ENCODE measurements at places on chromosomes 3 and 15.

DNA sequence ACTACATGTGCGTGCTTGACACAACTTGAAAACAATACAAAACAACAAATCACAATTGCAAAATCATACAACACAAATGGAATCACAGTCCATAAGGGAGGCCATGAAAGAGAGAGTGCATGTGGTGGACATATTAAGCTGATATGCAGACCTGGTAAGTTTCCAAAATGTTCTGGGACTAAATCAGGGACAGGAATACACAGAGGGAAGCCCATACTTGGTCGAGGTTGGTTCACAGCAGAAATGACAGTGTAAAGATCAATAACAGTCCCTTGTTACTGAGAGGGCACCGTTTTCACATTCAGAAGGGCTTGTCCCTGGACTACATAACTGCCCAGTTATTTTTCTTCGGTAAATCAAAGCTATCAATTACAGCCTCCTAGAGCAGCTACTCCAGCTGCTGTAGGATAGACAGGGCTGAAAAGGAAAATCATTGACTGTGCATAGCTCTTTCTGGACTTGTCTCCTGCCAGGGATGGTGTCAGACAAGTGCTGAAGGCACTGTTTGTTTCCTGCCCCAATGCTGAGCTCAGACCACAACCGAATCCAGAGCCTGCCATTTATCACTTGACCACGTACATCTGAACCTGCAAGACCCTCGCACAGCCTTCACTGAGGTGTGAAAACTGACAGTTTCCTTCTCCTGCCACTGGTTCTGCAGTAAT, 79.5 kb upstream of the KCNMB2 start:
- no peak for DNase-seq

DNA sequence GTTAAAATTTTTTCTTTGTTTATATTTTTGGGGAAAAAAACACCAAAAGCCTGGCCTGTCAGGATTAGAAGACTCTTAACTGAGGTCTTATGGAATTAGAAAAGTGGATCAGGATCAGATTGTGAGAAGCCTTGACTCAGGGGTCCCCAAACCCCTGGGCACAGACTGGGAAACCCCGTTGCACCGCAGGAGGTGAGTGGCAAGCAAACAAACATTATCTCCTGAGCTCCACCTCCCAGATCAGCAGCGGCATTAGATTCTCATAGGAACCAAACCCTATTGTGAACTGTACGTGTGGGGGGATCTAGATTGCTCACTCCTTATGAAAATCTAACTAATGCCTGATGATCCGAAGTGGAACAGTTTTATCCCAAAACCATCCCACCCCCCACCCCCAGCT, 117.2 kb downstream of the TCF12 start:
- DNase-seq = no peak

DNA sequence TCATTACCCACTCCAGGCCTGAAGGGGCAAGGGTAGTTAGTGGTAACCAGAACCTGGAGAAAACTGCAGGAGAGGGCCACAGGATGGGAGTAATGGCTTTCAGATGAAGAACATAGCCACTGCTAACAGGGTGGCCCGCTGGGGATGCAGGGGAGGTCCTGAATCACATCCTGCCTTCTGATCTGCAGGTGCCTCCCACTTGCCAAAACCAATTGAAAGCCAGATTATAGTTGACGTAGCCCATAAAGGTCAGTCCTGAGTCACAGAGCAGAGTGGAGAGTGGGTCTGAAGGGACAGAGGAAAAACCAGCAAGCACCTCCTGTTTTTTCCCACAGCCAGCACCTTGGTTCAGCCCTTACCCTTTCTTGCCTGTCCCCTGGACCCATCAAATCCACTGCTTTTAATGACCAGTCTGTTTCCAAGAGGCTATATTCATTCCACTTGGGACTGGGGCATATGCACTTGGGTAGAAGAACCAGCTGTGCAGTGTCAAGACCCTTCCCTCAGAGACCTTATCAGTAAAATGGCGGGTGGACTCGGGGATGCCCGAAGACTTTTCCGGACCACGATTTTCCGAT, 646 bp upstream of the SLC35G2 start:
- no peak for DNase-seq

- no peak for DNase-seq
Measured at GRCh38 chr3:98809557-98809956, 46.4 kb downstream of the ST3GAL6 start.

- no peak for DNase-seq
Measured at GRCh38 chr15:35047528-35047927, 37.6 kb downstream of the NANOGP8 start.

- peak; percentile 92 for DNase-seq
Measured at GRCh38 chr3:168047190-168047795, 48.4 kb downstream of the GOLIM4 start.

DNA sequence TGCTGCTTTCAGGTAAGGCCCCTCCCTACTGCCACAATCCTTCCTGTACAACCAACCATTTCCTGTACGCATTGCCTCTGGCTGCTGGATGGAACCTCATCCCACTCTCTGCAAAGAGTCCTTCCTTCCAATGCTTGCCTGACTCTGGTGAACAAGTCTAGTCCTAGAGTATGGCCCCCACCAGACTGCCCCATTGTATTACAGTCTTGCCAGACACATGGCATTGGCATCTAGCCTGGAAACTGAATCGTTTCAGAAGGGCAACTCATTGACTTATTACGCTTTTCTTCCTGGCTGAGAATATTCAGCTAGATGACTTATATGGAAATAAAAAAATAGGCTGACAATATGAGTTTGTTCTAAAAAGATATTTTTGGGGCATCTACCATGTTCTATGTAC, 170.3 kb downstream of the SUCLG2 start:
- no peak for DNase-seq

DNA sequence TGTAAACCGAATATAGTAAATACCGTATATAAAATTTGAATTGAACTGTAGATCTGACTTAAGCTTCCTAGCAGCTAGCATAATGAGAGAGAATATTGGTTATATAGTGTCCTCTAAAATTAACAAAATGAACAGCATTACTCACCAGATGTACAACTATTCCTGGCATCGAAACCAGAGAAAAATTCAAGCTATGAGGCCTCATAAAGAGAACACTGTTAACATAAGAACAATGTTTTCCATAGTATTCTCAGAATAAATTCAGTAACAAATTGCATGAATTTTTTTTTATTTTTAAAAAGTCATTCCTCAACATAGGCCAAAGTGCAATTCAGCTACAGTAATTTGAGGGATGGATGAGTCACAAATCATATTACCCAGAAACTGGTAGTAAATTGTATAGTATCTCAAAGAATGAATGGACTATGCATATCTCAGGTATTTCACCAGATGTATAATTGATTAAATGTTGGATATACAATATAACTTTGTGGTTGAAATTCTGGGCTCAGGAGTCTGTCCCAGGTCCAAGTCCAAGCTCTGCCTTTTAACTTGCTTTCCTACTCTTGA, 5.0 kb downstream of the TMEM207 start:
- no peak for DNase-seq

- DNase-seq = peak; percentile 93
Measured at GRCh38 chr3:111998636-111999483, at the start of gene TAGLN3. TSS of gene TAGLN3 (plus strand) at chr3:111998922. CDS start at chr3:111999423, 501 bp downstream.

DNA sequence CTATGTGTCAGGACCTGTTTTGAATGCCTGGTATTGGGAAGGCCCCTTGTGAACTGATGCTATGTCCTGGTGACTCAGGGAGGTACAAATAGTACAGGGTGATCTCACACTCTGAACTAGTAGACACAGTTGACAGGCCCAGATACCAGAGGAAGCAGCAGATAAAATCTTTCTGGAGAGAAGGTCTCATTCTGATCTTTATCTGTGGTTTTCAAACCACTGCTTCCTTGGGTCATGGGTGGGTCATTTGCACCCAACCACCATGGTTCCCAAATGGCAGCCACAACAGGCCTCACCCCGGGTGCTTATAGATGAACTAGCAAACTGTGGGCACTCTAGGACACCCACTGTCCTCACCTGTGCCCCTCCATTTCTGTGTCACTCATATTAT, 43.4 kb downstream of the PXYLP1 start:
- no peak for DNase-seq

- peak; percentile 74 for DNase-seq
Measured at GRCh38 chr3:50516440-50516871, 13.0 kb upstream of the CACNA2D2 start.
